ENCODE measurements at places on chromosomes 7 and 10.

DNA sequence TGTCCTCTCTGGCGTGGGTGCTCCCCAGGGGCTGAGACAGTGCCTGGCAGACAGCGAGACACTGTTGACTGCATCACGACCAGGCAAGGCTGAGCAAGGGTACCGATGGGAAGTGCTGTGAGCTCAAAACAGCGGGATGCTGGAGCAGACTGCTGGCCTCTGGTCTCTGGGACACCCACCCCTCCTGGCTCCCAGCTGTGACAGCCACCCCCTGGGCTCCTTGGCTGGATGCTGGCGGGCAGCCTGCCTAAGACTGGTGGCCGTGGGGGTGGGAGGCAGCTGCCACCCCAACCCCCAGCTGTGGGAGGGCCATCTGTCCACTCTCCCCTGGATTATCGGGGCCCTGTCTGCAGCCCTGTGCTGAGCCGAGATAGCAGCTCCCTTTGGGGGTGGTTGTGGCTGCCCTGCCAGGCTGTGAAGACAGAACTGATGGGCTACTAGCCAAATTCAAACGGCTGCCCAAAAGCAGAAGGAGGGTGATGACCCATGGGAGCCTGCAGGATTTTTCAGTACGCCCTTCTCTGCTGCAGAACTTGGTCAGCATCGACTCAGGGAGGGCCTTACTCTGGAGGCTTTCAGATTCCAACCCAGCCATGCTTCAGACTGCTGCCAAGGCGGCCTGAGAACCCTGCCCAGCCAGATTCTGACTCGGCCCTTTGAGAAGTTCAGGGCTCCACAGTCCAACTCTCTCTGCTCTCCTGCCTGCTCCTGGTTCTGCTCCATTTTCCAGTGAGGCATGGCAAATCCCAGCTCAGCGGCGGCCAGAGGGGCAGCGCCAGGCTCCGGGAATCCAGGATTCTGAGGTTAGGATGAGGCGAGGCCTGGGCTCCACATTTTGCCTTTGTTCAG lies 125.3 kb downstream of the NEURL1 start:
- DNase-seq, result no peak

- no peak for DNase-seq
These were observed 134.0 kb upstream of the PODXL start for GRCh38 chr7:131690441-131690840.

- DNase-seq, result no peak
These were observed 58.4 kb upstream of the TM9SF3 start for GRCh38 chr10:96645191-96645721.

GRCh38 chr10:35691522-35692236 lies 49.6 kb upstream of the FZD8 start:
- DNase-seq, result no peak

DNA sequence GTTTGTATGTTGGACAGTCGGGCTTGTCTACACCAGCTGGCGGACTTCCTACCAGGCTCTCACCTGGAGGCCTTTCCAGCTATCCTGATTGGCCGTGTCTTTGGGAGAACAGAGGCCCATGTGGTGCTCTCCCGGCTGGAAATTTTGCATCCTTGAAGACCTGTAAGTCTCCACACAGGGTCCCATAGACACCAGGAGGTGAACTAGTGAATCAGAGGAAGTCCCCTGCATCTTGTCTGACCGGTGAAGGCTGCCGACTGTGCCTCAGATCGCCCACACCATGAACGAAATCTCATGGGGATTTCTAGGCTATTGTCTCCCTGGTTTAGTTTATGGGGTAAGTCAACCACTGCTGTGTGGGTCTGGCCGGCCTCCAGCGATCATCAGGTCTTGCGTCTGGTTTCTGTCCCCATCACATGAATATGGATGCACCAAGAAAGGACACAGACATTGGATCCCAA lies 108.4 kb upstream of the LYZL2 start:
- DNase-seq, result no peak

DNA sequence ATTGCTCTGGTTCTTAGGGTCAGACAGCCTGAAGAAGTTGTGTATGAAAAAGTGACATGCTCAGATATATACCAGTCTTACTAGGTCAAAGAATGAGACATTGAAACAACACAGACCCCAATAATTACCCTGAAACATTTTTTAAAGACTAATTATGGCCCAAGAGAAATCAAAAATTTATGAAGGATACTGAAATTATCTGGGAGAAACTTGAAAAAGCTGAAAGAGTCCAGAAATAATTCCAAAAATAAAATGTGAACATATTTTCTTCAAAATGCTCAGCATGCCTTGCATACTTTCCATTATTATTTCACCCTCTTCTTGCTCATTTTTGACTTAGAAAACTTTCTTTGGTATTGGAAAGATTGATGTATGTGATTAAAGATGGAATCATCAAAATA lies 198.9 kb upstream of the CCDC6 start:
- no peak for DNase-seq

DNA sequence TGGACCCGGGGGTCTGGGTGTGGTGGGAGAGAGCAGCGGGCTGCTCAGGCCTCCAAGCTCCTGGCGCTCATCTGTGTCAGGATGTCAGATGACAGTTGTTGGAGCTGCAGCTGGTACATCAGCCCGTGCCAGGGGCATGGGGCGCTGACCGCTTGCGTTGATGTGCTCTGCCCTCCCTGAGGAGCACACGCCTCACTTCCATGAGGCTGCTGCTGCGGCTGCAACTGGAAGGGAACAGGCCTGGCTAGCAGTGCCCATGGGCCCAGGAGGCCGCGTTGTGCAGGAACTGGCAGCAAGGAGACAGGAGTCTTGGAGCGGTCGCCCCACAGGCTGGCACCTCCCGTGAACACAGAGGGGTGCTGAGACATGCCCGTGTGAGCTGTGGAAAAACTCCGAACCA lies 361.3 kb upstream of the MKI67 start:
- no peak for DNase-seq
